Mammary microvascular endothelial cell (primary cell): ENCODE measurements at places on chromosomes 16 and 17. TPM values are rescaled to one million over a fixed set of nuclear protein-coding genes. Genes with fewer than 3 reads are reported as not detected.

OGFOD3 gene
- 41.1 and 43.0 TPM in 2 replicates for total RNA-seq

PLXDC1 gene
- total RNA-seq: not detected in 2 replicates

TMEM238L gene
- total RNA-seq: not detected in 2 replicates

EXOC3L1 gene
- 9.4 and 13.3 TPM in 2 replicates for total RNA-seq

PIK3R5 gene
- total RNA-seq: not detected in 2 replicates

CYB5B gene
- total RNA-seq: 66.2 and 68.4 TPM in 2 replicates

GALR2 gene
- total RNA-seq: 0.13 TPM in 1 of 2 replicates, not detected in the other

FOXK2 gene
- total RNA-seq: 28.3 and 33.9 TPM in 2 replicates

P4HB gene
- total RNA-seq: 1,689 and 1,862 TPM in 2 replicates

FOXC2 gene
- 3.1 and 4.8 TPM in 2 replicates for total RNA-seq

TBC1D3H gene
- not detected in 2 replicates for total RNA-seq

SLC6A2 gene
- total RNA-seq: not detected in 2 replicates

P2RX5 gene
- 3.9 and 6.0 TPM in 2 replicates for total RNA-seq

KRT33B gene
- not detected in 2 replicates for total RNA-seq

SDK2 gene
- not detected in 2 replicates for total RNA-seq

KRT15 gene
- total RNA-seq: 18.9 and 31.8 TPM in 2 replicates

SEC14L5 gene
- total RNA-seq: not detected in 2 replicates

ERN2 gene
- not detected in 2 replicates for total RNA-seq

C16orf89 gene
- total RNA-seq: 1.2 and 2.1 TPM in 2 replicates

C16orf92 gene
- not detected in 2 replicates for total RNA-seq

IRX3 gene
- 0.20 and 0.30 TPM in 2 replicates for total RNA-seq

FBXO39 gene
- total RNA-seq: not detected in 2 replicates

POLR3E gene
- 29.3 and 40.8 TPM in 2 replicates for total RNA-seq

NHLRC4 gene
- 0.59 and 0.67 TPM in 2 replicates for total RNA-seq

CFAP52 gene
- not detected in 2 replicates for total RNA-seq

PPM1E gene
- not detected in 2 replicates for total RNA-seq

NSRP1 gene
- total RNA-seq: 5.3 and 10.8 TPM in 2 replicates
